ENCODE measurements at places on chromosomes 7 and 10.

DNA sequence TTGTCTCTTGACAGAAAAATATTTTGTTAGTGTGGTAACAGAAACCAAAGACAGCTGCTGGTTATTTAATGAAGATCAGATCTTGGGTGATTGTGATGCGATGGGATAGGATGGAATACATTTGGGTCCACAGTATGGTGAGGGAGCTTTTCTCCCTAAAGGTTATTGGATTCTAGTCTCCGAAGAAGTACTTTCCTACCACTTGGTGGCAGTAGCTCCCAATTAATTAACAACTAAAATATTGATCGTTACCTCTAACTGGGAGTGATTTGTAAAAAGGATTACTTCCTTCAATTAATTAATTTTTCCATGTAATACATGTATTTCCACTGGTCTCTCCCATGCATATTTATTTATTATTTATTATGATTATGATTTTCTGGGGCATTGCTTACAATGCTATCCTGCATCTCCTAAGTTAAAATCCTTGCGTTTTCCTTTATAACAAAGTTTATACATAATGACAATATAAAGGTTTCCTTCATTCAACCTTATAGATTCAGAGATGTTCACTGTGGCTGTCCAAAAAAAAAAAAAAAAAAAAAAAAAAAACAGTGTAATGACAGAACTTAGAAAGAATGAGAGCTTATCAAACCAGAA, 25.6 kb downstream of the TMEM196 start:
- DNase-seq, result no peak

DNA sequence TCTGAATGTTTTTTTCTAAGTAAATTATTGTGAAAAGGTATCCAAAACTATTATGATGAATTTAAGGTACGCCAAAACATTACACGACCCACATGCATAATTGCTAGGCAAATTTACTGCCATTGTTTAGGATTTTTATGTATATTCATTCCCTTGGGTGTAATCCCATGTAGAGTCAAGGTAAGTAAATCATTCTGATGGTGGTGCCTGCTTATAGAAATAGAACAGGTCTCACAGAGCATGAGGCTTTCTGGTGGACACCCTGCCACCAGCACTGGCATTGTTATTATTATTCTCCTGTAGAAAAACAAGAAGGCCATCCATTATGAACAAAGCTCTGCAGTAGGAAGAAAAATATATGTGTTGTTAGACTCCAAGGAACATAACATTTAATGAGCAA, 111.7 kb upstream of the ZNF804B start:
- DNase-seq, result no peak

DNA sequence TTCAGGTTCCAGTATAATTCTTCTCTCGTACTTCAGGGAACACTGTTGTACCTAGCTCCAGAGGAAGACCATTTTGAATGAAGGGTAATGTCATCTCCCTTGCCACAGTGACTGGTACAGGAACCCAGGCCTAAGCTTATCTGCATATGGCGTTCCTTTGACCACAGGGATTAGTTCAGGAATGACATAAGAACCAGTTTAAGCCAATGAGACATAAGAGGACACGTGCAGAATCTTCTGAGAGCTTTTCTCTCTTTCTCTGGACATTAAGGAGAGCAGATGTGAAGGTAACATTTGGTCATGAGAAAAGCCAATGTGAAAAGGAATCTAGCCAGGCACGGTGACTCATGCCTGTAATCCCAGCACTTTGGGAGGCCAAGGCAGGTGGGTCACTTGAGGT, 21.8 kb upstream of the HIBADH start:
- DNase-seq, result no peak

GRCh38 chr7:78103475-78103874, 304.9 kb downstream of the PHTF2 start:
- DNase-seq, result no peak

- DNase-seq, result no peak
Observed at GRCh38 chr7:132942701-132943100, 139.2 kb downstream of the CHCHD3 start.

DNA sequence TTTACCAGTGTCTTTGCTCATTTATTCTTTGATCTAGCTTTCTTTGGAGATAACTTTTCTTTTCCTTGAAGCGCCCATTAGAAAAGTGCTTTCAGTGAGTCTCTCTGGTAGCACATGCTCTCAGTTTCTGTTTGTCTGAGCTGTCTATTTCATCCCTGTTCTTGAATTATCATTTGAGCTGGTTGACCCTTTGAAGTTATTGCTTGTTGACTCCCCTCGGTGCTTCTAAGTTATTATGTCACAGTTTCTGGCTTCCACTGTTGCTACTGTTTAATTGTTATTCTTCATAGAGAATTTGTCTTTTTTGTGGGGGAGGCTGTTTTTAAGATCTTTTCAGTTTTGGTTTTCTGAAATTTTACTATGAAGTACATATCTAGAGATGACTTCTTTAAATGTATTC, 11.4 kb upstream of the PRF1 start:
- no peak for DNase-seq

DNA sequence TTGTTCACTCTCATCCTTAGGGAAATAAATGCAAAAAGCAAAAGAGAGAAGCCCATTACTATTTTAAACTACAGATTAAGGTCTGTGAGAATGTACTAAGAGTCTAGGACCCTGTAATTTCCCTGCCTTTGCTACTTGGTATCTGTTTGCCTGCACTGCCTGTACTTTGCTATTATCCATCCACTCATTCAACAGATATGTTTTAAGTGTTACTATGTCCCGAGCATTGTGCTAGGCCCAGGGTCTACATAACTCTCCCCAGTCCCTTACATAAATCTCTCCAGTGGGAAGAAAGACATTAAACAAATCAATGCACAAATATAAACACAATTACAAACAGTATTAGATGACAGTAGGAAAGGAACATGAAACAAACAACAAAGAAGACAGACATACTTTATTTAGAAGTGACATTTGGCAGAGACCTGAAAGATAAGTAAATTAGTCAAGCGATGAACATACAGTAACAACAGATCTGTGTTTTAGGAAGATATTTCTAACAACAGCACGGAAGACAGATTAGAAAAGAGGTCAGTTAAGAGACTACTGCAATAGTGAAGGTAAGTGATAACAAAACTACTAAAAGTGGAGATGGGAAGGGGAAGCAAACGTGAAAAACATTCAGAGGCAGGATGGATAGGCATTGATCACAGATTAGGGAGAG, 30.0 kb downstream of the ZNF800 start:
- no peak for DNase-seq

GRCh38 chr7:138282997-138283396, 177.1 kb upstream of the TRIM24 start:
- DNase-seq, result no peak

- no peak for DNase-seq
Observed at GRCh38 chr10:71045936-71046335, 157.6 kb upstream of the PCBD1 start.

GRCh38 chr10:7314170-7314569, 96.7 kb downstream of the SFMBT2 start:
- DNase-seq, result no peak

GRCh38 chr10:2839081-2839725, 228.1 kb upstream of the PFKP start:
- no peak for DNase-seq

- DNase-seq, result no peak
Observed at GRCh38 chr7:82442492-82443035, 1.0 kb downstream of the CACNA2D1 start.

DNA sequence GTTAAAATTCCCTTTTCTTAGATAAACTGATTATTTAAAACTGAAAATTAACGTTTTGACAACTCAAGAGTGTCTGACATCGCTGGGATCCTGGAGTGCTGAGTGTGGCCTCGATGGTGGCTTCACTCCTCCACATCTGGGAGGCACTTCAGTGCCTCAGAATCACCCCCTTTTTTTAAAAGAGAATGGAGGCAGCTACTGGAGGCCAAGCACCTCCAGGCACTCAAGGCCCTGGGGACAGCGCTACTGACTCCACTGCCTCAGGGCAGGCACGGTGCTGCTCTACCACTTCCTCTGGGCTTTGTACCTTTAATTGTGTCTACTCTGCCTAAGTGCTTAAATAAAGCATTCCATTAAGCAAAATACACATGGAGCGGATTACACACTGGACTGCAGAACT, 27.2 kb upstream of the NCAPG2 start:
- no peak for DNase-seq

DNA sequence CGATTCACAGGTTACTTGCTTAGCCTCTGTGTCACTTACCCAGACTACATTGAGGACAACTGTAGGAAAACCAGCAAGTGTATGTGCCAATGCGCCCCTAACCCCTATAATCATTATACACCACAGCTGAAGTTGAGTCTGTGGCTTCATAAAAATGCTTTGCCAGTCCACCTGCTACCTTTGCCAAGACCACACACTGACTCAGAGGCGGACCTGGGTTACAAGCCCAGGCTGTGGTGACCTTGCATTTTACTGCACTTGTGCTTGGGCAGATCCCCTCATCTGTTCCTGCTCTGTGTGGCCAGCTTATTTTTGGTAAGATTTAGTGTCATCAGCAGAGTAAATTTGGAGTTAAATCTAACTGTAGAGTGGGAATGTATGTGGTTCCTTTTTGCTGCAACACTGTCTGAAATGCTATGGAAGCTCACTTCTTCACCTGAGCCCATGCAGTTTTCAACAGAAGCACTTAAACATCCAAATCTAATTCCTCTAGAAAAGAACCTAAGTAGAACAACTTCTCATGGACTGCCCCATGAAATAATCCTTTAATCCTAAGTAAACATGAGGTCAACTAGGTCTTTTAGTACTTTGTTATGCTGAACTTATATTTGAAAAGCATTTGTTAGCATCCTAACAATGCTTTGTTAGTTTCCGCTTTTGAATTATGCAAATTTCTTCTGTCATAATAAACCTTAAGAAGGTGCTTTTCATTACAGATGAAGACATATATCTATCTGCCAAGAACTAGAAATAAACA, 96.2 kb upstream of the AMPH start:
- DNase-seq, result no peak

DNA sequence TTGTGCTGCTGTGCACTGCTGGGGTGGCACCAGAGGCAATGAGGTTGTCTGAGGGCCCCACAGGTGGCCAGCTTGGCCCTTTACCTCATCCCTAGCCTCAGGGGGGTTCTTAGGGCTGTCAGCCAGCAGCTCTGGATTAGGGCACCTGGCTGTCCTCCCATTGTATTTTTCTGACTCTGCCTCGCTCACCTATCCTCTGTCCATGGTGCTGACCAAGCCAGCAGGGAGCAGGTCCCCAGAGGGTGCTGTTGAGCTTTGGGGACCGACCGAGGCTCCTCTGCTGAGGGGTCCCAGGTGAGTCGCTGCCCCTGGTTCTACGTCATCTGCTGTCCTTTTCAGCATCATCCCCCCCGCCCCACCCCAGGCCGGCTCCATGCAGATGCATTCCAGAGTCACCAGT, 32.1 kb upstream of the ZNF735 start:
- DNase-seq, result no peak

- DNase-seq, result no peak
Observed at GRCh38 chr7:15555381-15555859, 6.4 kb downstream of the AGMO start.

DNA sequence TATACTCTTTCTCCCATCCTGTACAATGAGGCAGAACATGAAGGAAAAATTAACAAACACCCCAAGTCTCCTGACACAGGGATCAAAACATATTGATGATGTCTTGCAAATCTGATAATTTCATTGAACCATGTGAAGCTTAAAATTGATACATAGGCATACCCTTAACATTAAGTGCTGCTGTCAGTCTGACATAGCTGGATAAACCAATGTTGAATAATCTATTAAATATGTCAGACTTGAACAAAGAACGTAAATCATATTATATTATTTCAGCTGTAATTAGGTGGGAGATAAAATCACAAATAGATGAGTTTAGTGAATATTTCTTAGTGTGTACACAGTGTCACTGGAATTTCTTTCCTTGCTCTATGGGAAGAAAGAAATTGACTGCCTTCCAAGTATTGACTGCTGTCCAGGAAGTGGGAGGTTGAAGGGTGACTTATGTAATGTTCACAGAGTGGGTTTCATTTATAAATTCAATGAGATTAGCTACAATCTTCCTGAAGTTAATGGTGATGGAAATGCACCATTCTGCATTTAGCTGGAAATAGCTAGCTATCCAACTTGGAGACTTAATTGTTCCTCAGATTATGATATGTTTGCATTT, 170.8 kb downstream of the AUTS2 start:
- DNase-seq, result no peak

GRCh38 chr10:52443419-52444388, 129.6 kb downstream of the DKK1 start:
- no peak for DNase-seq

DNA sequence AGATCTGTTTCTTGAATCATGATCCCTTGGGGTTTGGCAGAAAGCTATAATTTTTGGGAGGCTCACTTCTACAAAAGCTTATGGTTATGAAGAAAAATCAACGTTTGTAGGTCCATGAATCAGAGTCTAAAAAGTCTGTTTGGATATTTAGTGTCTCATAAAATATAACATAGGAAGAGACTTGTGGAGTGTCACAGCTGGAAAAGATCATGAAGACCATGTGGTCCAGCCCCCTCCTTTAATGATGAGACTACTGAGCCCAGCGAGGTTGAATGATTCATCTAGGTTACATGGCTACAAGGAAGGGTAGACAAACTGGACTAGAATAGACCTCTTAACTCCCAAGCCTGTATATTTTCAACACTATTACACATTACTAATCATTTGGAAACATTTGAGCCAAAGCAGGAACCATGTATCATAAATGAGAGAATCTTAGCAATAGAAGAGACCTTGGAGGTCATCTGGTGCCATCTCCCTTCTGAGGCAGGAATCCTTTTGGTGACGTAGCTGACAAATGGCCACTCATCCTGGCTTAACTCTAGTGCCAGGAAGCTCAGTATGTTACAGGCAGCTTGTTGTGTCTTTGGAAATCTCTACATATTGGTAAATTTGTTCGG, 152.5 kb downstream of the CREB5 start:
- DNase-seq, result no peak

DNA sequence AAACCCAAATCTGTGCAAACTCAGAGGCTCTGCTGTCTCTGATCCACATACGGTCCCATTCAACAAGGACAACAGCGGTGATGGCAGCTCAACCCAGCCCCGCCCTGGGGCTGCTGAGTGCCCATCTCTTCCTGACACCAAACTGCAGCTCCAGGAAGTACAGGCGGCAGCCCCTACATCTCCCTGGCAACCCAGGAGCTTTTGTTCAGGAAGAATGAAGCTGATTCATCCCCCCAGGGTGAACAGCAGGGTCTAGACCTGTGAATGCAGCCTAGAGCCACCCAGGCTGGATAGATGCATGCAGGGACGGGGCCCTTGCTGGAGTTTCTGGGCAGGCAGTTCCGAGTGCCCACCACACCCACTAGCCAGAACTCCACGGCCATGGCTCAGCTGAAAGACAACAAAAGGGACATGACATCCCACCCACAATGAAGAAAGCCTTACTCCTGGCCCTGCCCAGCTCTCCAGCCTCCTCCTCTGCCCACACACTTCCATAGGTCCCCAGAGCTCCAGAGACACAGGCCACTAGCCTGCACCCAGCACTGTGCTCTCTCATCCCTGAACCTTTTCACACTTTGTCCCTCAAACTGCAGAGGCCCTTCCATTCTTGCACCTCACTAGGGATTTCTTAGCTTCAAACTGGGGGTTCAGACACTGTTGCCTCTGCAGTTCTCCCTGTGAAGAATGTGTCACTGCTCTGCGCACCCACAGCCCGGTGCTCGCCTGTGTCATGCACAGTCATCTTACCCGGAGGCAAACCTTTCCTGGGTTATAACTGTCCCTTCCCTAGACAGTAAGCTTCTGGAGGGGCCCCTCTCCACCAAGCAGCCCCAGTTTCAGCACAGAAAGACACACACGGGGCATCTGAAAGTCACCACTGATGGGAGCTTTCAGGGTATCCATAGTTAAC, 99.1 kb downstream of the GRID1 start:
- no peak for DNase-seq

Data from GM12878 (cell line).